ENCODE measurements at places on chromosomes 16 and 17.

GRCh38 chr17:83085103-83085502 lies 5.7 kb downstream of the METRNL start:
- DNase-seq: no peak

DNA sequence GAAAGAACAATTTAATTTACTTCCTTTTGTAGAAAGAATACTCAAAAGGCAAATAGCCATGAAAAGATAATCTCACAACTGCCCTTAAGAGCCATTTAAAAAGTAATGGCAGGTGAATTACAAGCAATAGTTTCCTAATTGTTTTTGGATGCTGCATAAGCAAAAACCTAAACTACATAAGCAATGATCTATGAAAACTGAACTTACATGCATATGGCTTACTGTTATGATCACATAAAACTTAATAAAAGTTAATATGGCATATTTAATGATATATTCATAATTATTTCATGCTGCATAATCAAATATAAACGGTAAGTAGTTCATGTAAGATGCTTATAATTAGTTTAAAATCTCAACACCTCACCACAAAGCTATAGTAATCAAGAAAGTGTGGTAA lies 18.6 kb downstream of the BRCA1 start:
- no peak for DNase-seq

DNA sequence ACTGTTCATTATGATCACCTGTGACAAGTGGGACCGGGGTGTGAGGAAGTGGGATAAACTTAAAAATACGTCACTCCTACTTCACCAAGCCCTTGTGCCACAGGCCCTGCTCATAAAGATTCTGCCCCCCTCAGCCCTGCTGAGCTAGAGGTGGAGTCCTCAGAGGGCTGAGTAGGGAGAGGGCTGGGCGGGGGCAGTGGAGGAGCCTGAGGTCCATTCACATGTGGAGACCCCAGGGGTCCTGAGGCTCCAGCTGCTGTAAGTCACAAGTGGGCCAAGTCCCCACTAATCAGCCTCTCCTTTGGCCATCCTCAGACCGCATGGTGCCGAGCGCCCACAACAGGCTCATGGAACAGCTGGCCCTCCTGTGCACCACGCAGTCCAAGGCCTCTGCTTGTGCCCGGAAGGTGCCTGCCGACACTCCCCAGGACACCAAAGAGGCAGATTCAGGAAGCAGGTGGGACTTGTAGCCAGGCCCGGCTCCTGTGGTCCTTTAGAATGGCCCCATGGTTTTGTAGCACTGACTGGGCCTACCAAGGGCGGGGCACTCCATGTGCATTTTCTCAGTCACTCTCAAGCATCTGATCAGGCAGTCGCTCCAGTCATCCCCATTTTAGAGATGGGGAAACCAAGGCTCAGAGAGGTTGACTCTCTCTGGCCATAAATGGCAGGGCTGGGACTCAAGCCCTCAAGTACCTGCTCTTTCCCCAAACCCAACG lies 10.4 kb downstream of the DNAAF8 start:
- no peak for DNase-seq

GRCh38 chr17:27793906-27794569 lies 6.3 kb downstream of the NOS2 start:
- peak; percentile 12 for DNase-seq

- DNase-seq: no peak
Observed at GRCh38 chr17:56812901-56813388, 20.8 kb downstream of the C17orf67 start.

- no peak for DNase-seq
Observed at GRCh38 chr16:743794-744500, 3.1 kb upstream of the CIAO3 start.

GRCh38 chr17:75065562-75066151 lies 18.6 kb downstream of the KCTD2 start:
- no peak for DNase-seq

GRCh38 chr17:2125013-2125535 lies 70.2 kb downstream of the HIC1 start:
- no peak for DNase-seq

GRCh38 chr16:87043231-87044031 lies 273.8 kb downstream of the C16orf95 start:
- DNase-seq: peak; percentile 61

GRCh38 chr16:11636172-11636721 lies 32.0 kb upstream of the SNN start:
- DNase-seq: no peak
